ENCODE measurements at places on chromosomes 13 and 19.

DNA sequence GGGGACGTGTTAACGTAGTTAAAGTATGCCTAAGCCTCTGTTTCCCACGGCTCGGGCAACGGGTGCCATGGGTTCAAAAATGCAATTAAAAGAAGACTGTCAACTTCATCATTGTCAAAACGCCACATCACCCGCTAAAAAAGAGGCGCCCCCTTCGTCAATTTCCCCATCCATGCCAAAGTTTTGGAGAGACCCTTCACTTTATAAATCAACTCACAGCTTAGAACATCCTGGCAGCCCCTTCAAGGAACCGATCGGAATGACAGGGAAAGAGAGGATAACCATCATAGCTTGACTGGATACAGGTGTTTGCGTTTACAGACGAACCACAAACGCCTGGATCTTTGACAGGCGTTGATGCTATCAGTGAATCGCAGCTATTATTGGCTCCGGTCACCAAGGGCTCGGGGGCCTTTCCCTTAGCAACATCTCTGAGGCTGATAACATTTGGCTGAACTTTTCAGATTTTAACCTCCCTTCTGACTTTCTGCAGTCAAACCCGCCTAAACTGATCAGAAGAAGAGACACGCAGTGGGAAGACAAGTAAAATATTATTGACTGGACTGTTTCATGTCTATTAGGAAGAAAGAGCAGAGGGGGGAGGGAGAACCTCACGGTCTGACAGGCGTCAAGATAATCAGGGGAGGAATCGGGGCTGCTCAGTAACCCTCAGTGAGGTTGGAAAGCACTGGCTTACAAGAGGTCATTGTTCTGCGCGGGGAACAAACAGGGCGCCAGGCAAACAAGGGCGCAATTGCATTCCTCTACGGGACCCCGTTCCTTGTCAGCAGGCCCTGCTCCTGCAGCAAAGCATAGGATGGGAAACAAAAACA lies 322.5 kb upstream of the ZNF507 start:
- DNase-seq: no peak

- DNase-seq: no peak
These were observed 7.1 kb upstream of the IFT88 start for GRCh38 chr13:20559659-20560356.

DNA sequence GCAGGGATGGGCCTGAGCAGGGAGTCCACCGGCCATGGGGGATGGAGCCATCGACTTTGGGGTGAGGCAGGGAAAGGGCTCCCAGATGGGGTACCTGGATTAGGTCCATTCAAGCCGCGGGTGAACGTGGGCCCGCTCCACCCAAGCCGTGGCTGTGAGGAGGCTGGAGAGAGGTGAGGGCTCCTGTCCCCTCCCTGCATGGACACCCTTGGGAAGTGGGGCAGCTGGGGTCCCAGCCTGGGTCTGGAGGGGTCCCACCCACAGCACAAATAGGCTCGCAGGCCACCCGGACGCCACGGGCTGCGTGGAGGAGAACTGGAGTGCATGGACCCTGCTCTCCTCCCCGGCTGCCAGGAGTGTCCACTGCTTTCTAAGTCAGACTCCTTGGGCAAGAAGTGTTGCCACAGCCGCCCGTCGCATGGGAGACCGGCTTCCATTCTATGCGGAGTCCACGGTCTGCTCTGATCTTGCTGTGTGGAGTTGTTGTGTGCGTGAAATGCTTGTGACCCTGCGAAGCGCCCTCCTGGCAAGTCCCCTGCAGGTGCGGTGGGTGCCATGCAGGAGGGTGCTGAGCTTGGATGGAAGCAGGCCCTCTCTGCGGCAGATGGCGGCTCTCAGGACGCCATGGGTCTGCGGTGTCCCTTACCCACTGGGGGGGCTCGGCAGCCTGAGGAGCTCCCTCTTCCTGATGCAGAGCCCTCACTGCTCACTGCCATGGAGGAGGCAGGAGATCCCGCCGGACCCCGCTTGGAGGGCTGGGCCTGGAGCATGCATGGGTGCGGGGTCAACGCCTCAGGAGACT lies 2.0 kb downstream of the DAZAP1 start:
- DNase-seq: peak; percentile 74

DNA sequence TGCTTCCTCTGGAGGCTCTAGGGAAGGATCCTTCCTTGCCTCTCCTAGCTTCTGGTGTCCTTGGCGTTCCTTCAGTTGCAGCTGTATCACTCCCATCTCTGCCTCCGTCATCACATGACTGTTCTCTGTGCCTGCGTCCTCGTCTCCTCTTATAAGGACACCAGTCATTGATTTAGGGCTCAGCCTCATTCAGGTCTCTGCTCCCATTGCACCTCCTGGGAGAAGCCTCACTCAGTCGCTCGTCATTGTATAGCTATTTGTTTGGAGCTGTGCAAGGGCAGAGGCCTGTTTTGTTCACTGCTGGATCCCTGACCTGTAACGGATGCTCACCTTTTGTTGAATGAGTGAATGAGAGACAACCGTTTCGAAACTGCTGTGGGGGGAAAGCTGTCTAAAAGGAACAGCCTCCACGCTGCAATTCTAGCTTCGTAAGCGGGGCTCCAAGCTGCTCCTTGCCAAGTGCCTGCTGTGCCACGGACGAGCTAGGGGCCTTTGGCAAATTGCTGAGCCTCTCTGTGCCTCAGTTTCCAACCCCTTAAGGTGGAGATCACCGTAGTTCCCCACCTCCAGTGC lies 17.2 kb downstream of the BRSK1 start:
- peak; percentile 89 for DNase-seq

DNA sequence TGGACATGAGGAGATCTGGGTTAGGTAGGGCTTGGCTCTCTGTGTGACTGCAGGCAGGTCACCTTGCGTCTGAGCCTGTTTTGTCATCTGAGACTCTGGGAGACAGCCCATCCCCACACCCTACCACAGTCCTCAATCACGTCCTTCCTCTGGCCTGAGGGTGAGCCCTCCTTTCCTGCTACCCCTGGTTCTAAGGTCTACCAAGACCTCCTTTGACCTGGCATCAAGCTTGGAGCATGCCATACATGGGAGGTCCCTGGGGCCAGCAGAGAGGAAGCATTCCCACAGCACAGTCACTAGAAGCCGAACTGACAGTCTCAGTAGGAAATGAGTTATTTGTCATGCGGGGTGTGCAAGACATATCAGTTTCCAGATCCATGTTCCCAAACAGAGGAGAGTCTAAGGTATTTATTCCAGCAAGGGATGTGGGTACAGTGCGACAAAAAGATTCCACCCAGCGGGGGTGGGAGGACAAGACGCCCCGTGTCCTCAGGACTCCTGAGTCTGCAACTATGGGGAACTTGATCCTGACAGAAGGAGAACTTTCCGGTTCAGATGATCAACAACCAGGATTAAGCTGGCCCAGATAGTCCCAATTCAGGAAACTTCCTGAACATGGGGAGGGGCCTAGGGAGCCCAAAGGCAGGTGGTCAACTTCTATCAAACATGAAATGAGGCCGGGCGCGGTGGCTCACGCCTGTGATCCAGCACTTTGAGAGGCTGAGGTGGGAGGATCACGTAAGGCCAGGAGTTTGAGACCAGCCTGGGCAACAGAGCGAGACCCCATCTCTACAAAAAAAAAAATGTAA lies 9.5 kb downstream of the ARRDC2 start:
- peak; percentile 31 for DNase-seq

GRCh38 chr13:110245416-110245899 lies 61.5 kb downstream of the COL4A1 start:
- DNase-seq: no peak

DNA sequence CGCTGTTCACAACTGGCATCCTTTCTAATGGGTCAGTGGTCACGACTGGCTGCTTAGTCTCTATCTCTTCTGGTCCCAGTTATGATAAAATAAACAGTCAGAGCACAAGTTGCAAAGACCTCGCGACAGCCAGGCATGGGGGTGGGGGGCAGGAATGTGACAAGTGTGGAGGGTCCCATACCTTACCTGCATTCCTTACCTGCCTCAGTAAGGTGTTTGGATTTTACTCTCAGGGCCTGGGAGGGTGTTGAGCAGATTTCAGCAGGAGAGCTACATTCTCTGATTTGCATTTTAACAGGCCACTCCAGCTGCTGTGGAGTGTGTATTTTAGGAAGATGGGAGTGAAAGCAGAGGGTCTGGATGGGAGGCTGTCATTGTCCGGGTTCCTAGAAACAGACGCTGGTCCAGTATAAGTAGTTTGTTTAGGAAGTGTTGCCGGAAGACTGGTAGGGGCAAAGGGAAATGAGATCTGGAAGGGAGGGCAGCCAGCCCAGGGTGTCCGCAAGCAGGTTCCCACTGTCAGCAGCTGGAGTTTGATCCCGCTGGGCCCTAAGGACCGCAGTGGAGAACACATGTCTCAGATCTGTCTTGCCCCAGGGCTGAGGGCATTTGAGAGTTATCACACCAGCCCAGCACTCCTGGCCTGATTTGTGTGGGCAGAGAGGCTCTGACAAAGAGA lies 920.0 kb downstream of the UQCRFS1 start:
- no peak for DNase-seq

DNA sequence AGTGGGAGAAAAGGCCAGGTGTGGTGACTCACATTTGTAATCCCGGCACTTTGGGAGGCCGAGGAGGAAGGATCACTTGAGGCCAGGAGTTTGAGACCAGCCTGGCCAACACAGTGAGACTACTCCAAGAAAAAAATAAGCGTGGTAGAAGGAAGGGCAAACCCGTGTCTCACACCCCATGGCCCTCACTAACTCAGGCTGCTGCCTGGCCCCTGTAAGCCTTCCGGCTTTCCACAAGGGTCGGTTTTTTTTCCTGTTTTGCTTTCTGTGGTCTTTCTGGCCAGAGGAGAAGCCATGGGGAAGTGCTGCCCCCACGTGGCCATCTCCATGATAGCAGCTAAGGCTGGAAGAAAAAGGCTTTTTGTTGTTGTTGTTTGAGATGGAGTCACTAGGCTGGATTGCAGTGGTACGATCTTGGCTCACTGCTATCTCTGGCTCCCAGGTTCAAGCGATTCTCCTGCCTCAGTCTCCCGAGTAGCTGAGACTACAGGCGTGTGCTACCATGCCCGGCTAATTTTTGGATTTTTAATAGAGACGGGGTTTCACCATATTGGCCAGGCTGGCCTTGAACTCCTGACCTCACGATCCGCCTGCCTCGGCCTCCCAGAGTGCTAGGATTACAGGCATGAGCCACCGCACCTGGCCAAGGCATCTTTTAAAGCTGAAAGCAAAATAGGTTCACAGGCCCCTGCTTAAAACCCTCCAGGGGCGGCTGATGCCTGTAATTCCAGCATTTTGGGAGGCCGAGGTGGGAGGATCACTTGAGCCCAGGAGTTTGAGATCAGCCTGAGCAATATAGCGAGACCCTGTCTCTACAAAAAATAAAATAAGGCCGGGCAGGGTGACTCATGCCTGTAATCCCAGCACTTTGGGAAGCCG lies 7.5 kb upstream of the ARHGEF18 start:
- DNase-seq: peak; percentile 78

- no peak for DNase-seq
These were observed 35.0 kb downstream of the AMER2 start for GRCh38 chr13:25136880-25137787.

DNA sequence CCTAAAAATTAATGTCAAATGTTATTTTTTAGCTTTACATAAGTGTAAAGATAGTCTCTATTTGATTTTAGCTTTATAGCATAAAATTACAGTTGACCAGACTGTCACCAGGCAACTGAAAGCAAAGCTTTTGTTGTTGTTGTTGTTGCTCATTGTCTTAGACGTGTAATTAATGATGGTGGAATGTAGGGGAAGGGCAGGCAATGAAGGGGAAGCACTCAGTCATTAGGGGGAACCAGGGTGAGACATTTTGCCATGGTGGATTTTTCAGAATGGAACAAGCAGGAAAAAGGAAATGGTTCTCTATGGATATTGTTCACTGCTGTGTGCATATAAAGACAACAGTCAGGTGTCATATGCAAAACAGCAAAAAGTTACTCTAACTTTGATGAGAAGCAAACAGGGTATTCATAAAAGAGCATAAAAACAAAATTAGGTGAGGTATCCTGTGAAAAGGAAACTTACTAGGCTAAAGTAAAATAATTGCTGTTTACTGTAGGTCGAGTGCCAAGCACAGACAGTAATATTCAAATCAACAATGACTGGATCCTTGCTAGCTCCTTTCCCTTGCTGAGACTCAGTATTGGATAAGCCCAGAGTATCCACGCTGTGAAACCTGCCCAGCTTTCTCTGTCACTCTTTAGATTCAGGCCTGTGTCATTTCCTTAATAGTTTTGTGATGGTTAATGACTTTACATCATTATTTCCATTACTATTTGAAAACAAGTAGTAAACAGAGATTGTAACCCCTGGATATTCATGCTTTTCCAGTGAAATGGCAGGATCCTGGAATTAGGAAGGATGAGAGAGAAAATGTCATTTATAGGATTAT lies 110.5 kb downstream of the LRCH1 start:
- DNase-seq: no peak

GRCh38 chr13:103983948-103984347 lies 917.7 kb upstream of the SLC10A2 start:
- no peak for DNase-seq

DNA sequence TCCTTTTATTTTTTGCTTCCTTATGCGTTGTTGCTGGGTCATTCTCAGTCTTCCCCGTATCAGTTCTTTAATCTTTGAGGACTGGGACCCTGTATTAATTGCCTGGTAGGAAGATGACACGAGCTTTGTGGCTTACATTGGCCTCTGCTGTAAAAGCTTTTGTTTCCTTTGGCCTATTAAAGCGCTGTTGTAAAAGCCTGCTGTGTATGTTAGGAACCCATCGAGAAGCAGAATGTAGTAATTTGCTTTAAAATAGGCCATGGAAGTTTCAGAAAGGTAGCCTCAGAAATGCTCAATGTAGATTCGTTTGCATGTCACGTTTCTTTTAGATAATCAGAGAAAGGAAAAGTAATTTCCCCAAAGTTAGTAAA lies 257.5 kb upstream of the STARD13 start:
- no peak for DNase-seq

DNA sequence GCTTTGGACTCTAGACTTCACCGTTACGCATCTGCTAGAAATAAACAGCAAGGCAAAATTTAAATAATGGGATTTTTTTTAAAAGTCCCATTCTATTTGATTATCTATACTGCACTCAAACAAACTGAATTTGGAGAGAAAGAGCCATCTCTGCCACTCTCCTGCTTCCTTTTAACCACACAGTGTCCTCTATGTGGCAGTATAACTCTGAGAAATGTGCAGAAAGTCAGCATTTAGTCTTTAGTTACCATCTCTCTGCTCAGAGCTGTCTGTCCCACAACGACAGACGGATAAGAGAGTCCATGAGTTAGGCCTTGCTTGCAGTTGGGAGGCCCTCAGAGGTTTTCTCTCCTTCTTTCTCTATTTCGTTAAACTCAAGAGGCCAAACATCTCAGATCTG lies 21.2 kb downstream of the CCNA1 start:
- no peak for DNase-seq

DNA sequence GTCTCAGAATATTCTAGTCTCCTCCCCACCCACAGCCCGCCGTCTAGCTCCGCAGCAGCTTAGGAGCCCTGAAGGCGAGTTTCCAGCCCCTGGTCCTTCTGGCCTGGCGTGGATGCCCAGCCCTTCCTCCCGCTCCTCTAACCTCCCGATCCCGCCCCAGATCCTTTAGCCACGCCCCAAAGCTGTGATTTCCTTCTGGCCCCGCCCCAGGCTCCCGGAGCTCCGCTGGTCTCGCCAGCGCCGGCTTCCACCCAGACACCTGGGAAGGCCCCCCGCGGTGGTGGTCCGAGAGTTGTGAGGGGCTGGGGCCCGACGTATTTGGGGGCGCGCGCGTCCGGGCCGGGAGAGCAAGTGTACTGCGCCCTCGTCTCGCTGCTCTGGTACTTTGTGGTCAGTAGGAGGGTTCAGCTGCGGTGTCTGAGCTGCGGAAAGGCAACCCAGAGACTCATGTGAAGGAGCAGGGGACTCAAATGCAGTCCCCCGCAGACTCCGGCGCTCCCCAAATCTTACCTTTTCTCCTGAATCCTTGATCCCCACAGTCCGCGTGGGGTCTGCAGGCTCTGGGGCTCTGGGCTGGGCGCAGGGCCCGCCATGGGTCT lies at the start of gene CGB7:
CGB7 (minus strand) TSS at position 114 of the 599 bp plus-strand sequence. CDS start 2,374 bp downstream, outside the sequence.
- DNase-seq: no peak
